ENCODE measurements at places on chromosomes 7 and 10.

DNA sequence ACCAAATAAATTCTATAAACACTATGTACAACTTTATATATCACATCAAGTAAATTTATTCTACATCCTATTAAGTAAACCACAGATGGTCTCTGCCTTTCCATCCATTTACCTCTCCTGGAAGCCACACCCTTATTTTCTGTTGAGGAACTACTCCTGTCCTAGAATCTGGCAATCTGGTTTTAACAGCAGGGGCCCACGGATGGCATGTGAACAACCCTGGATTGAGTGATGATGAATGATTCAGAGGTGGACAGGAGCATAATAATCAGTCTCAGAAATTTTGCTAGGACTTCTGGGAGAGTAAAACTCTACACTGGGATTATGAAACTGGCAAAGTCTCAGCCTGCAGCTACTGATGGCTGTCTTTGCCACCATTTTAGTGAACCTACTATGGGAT, 54.1 kb downstream of the CDK6 start:
- no peak for DNase-seq

- DNase-seq = no peak
Measured at GRCh38 chr10:53107711-53108110, 335.1 kb upstream of the MBL2 start.

DNA sequence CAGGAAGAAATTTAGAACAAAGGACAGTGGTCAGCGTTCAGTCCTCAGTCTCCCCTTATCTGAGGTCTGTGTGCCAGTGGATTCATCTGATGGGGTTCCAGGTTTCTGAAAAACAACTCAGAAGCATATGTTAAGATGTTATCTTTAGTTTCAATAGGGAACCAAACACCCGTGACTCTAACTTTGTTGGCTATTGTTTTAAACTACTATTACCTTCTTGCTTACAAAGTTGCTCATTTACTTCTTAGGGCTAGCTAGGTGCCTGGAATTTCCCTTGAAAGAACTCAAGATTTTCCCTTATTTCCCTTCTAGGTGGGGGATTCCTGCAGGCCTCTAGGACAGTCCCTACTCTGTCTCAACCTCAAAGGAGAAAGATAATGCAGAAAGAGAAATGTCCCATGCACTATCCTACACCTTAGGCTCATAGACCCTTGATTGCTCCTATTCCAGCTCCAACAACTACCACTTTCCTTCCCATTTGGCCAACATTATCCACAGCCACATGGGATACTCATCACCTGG, 192.5 kb upstream of the LYZL1 start:
- no peak for DNase-seq

DNA sequence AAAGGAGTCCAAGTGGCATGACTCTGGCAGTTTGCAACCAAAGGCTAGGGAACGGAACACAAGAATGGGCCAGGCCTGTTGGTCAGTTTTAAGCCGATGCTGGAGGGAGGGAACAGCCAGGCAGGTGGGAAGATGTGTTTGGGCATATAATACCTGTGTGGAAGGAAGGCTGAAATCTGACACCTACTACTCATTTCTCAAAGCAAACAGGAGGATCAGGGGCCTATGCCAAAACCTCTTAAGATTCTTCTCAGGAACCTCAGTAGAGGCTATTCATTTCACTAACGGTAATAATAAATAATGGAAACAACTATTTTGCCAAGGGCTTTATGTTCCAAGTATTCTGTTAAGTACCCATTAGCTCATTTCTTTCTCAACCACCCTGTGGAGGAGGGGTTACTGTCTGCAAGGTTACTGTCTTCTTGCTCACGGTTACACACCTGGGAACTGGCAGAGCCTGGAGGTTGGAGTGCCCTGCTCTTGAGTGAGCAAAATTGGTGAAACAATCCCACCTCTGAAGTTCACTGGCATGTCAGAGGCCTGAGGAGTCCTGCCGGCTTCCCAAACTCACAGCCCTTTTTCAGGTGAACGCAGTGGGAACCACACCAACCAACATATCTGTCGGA, 35.5 kb downstream of the GOT1 start:
- no peak for DNase-seq

- no peak for DNase-seq
Measured at GRCh38 chr10:119201233-119201632, 6.1 kb upstream of the GRK5 start.

Data from hematopoietic multipotent progenitor cell treated with erythropoietin and hydrocortisone succinate and interleukin-3 and kit ligand, for 15 days (in vitro differentiated cells).